ENCODE measurements at places on chromosomes 16 and 17. TPM values are rescaled to one million over a fixed set of nuclear protein-coding genes. Genes with fewer than 3 reads are reported as not detected.

Gene MT1H
- total RNA-seq: 2.9 TPM

Gene BAIAP3
- 2.6 TPM for total RNA-seq

Gene OR1F1
- not detected for total RNA-seq

Gene MEIOB
- 0.17 TPM for total RNA-seq

Gene MMP2
- total RNA-seq: 264 TPM

Gene SPN
- total RNA-seq: 9.0 TPM

DNA sequence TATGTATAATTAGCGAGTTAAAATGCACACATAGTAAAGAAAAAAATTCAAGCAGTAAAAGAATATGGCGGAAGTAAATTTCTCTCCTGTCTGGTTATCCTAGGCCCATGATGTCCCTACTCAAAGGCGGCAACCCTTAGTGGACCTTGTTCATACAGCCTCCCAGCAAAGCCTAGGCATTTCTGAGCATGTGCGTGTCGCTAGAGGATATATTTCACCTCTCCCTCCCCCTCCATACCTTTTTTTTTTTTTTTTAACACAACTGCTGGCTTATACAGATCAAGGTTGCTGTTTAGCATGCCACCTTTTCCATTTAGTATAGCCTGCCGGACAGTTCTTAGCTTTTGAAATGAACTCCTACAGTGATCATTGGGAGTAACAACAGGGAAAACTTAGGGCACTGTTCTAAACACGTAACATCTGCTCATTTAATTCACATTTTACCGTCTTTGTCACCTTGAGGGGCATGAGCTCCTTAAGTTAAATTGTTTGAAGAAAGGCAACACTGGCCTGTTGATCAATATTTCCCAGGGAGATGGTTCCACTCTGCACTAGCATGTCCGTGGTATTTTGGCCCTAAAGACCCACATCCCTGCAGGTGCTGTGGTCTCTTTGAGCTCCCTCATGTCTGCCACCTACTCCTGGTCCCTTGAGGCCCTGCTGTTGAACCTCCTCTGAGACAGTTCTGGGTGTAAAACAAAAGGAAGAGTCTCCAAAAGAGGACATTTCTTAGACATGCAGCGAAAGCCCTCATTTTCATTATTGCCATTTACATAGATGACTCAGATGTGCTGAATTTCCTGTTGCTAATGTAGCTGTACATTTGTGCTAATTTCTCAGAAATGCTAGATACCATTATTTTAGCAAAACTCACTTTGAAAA lies 4.1 kb upstream of the TNFRSF13B start:
- DNase-seq: no peak

GRCh38 chr17:57294101-57294500 lies 37.8 kb downstream of the MSI2 start:
- no peak for DNase-seq

- no peak for DNase-seq
Observed at GRCh38 chr17:68532826-68533225, 20.6 kb downstream of the PRKAR1A start.

DNA sequence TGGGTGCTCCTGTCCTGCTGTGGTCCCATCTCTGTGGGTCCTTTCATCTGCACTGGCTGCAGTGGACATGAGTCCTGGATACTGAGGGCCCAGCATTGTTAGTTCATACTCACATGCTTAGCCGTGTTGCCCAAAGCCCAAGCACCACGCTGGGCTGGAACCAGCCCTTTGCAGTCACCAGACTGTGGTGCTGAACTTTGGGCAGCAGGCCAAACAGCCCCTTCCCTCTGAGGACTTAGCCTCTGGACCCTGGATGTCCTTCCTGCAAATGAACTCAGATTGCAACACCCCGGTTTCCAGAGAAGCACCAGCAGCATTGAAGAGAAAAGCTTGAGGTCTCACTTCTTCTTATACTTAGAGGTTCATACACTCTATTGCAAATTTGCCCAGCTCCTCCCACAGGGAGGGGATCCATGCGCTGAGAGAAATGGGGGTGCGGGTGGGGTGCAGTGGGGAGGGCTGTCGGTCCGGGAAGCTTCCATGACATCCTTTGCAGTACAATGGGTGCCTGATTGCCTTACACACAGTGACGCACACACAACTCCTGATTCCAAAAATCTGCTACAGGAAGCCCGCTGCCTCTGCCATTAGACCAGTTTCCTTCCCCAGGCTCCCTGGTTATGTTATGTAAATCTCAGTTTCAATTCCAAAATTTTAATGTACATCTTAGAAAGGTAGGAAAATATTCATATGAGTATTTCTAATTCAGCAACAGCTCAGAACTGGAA lies 65.8 kb downstream of the RGS9 start:
- no peak for DNase-seq

GRCh38 chr17:38906460-38907228 lies 18.8 kb upstream of the LASP1NB start:
- DNase-seq: no peak
